ENCODE measurements at places on chromosomes 5 and 9. TPM values are rescaled to one million over a fixed set of nuclear protein-coding genes. Genes with fewer than 3 reads are reported as not detected.

GRCh38 chr9:131645078-131645776 is 94.6 kb downstream of the RAPGEF1 start:
- no peak for DNase-seq

GRCh38 chr9:137665697-137666512 is 47.1 kb downstream of the EHMT1 start:
- DNase-seq: no peak

DNA sequence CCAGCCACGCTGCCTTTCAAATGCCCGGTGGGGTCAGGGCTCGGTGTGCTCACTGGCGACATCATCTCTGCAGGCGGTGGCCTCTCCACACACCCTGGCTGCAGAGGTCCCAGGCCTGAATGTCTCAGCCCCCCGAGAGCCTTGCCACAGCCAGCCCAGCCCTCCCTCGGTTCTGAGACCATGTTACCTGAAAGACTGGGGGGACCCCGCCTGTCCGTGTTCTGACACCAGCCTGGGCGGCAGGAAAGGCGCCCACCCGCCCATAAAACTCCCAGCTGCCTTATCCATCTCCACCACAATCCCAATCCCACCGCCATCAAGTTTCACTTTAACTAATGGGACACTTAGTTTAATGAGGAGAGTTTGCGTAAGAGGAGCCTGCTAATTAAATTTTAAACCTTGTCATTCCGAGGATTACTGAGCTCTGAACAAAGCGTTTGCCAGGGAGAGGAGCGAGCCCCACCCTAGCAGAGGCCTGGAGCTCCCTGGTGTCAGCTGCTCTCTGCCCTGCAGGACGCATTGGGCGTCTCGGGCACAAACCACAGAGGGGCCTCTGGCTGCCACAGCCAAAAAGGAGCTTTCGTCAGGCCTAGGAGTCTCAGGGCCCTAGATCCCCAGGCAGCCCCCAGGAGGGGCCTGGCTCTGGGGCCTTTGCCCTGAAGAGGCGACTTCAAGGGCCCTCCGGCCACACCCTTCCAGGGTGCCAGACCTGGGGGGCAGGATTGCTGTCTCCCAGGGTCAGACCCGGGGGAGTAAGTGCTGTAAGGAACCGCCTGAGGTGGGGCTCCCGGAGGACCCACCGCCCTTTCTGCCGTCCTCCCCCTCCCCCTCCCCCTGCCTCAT is 15.3 kb downstream of the LHX3 start:
- DNase-seq: no peak

DNA sequence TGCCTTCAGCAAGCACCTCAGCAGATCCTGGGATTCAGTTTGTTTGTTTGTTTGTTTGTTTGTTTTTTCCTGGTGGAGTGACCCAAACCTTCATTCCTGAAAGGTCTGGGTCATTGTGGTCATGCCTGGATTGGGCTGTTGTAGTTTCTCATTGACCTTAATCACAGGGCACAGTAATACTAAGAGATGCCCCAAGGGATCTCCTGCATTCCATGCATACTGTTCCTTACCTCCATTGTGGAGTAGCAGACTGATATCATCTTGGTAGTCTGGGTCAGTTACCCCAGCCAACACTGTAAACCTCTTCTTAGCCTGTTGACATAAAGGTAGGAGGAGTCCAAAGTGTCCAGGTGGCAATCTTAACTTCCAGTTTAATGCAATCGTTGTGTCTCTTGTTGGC is 1466.7 kb upstream of the CDH9 start:
- no peak for DNase-seq

DNA sequence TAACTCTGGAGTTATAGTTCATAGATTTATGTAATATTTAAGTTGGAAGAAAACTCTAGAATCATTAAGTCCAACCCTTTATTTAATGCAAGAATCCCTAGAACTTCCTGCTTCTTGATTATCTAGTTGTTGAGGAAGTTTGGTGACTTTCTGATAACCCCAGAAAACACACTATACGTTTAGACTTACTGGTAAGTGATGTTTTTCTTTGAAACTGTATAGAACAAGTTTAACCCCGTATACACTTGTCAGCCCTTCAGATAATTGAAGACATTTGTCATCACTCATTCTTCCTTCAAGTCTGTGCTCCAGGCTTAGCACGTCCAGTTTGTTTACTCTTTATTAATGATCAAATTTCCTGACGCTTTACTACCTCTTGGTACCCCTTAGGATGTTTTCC is 9.0 kb downstream of the NDUFS4 start:
- DNase-seq: no peak

The BAAT gene
- polyA plus RNA-seq: 0.42 TPM

The FUT7 gene
- 0.18 TPM for polyA plus RNA-seq

DNA sequence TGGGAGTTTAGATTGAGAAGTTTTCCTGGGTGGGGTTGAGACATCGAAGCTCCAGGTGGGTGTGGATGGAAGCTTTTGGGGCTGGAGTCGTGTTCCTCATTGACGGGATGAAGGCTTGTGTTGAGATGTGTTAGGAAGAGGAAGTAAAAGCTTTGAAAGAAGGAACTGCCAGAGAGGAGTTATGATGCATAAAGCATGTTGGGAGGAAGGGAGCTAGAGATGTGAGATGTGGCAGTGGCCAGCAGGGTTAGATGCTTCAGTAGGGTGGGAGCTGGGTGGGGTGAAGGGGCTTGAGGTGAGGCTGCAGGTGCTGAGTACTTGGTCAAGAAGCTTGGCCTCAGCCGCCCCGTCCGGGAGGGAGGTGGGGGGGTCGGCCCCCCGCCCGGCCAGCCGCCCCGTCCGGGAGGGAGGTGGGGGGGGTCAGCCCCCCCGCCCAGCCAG is 56.7 kb downstream of the HSPA4 start:
- DNase-seq: no peak

GRCh38 chr9:2389404-2389803 is 232.2 kb upstream of the VLDLR start:
- no peak for DNase-seq

The INIP gene
- polyA plus RNA-seq: 29.2 TPM

DNA sequence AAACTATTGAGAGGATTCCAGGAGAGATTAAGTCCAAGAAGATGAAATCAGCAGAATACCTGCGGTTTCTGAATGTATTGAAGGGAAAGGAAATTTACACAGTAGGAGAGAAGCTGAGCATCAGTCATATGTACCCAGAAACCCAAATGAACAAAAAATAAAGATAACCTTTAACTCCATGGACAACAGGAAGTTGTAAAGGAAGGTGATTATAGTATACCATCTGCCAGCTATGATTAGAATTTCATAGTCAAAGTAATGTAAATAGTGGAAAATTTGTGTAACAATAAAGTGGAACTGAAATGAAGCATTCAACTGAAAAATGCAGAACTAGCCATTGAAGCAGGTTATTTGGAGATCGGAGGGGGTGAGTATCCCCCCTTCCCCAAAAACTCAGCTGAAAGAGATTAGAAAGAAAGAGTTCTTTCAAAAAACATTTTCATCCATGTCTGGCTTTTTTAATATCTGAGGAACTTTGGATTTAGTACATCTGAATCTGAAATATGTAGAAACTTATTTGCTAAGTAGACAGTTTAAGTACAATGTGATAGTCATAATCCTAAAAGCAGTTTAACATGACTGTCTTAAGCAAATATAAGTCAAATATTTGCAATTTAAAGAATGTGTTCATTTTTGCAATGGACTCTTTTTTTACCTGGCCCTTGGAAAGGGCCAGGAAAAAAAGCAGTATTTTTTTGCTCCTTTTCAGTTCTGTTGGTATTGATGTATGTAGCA is 58.4 kb downstream of the APC start:
- no peak for DNase-seq

DNA sequence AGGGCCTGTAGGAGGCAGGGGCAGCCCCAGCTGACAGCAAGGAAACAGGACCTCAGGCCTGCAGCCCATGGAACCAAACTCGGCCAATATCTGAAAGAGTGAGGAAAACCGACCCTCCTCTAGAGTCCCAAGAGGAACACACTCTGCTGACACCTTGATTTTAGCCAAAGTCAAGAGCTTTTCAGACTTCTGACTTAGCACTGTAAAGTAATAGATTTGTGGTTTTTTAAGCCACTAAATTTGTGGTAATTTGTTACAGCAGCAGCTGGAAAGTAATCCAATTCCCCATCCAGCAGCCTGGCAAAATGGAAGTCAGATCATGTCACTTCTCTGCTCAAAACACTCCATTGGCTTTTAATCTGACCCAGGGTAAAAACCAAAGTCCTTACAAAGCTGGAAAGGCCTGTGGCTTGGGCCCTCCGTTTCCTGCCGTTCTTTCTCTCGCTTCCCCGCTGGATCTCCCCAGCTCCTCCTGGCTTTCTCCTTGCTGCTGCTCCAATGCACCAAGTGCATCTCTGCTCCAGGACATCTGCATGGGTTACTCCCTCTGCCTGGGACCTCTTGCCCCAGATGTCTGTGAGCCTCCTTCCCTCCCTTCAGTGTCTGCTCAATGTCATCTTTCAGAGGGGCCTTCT is 79.0 kb downstream of the C5orf15 start:
- no peak for DNase-seq

DNA sequence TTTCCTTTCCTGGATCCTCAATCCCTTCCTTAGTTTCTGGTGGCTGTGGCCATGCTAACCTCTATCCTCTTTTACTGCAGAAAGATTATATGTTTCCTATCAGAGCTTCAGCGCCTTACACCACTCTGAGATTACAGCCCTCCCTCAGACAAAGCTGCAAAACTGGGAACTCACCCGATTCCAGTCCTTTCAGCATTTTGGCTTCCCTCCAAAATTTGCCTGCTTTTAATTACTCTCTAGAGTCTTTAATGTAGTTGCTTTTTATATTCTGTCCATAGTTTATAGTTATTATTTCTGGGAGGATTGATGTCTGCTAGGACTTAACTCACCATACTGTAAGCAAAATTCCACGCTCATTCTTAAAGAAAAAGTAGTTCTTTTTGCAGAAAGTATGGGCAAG is 110.2 kb downstream of the NSG2 start:
- DNase-seq: no peak

The SMC5 gene
- 53.0 TPM for polyA plus RNA-seq

DNA sequence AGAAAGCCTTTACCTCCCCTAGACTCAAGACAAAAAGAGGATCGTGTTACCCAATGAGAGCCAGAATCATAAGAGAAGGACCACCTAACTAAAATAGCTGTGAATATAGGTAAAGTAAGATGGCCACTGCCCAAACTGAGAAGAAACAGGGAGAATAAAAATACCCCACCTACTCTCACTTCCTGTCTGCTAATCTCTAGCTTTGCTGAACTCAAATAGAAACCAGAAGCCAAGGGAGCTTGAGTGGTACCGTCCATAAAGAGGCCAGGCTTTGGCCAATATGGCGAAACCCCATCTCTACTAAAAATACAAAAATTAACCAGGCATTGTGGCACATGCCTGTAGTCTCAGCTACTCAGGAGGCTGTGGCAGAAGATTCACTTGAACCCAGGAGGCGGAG is 123.0 kb upstream of the FST start:
- DNase-seq: no peak

The PCDHGA12 gene
- polyA plus RNA-seq: 1.8 TPM

DNA sequence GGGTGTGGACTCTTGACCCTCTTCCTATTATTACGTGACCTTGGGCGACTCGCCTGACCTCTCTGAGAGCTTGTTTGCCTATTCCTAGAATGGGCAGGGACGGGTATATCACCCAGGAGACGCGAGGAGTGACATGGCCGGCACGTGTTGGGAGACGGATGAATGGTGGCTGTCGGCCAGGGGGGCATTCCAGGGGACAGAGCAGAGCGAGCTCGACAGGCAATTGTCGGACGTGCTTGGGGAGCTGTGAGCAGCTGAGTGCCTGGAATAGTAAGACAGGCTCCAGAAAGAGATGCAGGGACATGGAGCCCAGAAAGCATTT is 29.3 kb upstream of the UNC5A start:
- DNase-seq: no peak

DNA sequence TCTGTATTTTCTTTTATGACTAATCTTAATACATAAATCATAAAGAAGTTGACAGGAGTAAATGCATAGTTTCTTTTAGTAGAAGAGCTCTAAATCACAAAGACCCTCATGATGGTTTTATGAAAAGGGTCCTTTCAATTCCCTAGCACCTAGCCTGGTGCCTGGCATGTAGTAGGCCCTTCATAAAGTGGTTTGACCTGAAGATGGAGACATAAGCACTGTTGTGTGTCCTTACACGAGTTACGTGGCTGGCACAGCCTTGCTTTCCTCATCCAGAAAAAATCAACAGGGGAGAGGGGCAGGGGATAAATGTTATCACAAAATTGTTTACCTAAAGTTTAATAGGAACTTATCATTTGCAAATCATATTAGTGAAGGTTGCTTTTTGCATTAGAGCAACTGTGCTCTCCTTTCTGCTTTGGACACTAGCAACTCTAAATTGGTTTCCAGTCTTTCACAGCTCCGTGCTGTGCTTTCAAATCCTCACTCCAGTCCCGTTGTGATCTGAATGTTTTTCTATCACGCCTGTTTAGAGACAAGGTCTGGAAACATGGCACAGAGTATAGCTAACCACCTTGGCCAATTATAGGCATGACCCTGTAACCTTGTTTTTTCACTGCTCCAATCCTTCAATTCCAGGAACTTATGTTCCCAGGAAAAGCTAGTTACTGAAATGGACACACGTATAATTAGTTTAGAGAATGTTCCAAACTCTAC is 55.7 kb downstream of the ARL15 start:
- DNase-seq: no peak

The MSX2 gene
- 0.82 TPM for polyA plus RNA-seq

GRCh38 chr9:106717686-106718085 is 145.3 kb upstream of the ZNF462 start:
- no peak for DNase-seq

GRCh38 chr5:65475895-65476294 is 5.8 kb downstream of the ADAMTS6 start:
- no peak for DNase-seq

The TEX53 gene
- not detected for polyA plus RNA-seq

The FST gene
- polyA plus RNA-seq: 35.0 TPM

DNA sequence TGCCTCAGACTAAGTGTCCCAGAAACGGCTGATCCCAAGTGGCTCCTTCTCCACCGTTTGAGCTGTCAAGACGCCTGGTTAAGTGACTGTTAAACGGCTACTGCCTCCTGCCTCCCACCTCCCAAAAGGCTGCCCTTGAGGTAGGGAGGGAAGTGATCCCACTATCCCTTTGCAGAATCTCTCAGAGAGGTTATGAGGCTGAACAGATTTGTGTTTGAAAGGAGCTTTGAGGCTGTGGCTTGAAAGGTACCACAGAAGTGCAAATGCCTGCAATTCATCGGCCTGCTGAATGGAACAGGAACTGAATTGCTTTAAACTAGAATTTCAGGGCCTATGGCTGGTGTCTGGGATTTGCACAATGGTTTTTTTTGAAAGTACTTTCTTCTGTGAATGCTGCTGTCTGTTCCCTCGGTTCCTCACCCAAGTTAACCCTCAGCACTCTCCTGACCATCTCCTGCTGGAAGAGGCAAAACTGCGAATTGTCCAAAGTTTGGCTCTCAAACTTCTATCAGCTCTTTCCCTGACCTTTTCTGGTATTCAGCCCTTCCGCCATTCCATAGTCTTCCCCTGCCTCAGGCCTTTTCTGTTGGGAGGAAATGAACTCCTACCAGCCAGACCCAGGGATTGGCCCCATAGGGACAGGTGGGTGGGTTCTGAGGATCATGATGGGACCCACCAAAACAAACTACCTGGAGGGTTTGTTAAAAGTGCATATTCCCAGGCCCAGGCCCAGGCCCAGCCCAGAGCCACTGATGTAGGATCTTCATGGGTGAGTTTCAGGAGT is 453.3 kb downstream of the KDM4C start:
- DNase-seq: peak; percentile 15

- no peak for DNase-seq
Measured at GRCh38 chr9:100671898-100672297, 94.0 kb downstream of the CAVIN4 start.

- DNase-seq: no peak
Measured at GRCh38 chr9:124769549-124770358, 1.4 kb downstream of the NR6A1 start.

Data from renal pelvis (tissue), 12 donors.